ENCODE measurements at places on chromosomes 5 and 9.

DNA sequence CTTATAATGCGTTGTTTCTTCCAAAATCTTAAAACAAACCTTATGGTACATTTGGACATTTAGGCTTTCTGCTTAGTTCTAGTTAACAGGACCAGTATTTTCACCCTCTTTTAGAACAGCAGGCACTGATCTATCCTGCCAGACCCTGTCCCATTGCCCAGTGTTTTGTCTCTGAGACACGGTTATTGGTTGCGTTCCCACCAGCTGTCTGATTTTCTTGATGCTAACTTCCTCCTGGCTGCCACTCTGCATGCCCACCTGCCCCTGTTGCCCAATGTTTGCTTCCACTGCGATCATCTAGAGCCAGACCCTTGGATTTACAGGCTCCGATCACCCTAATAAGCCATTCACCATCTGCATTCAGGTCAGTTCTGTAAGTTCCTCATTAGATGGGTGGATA lies 506.0 kb upstream of the CDH6 start:
- DNase-seq: no peak

GRCh38 chr5:71832812-71833715 lies 114.0 kb downstream of the CARTPT start:
- no peak for DNase-seq

- DNase-seq: no peak
Observed at GRCh38 chr5:124544366-124545055, 201.9 kb downstream of the ZNF608 start.

DNA sequence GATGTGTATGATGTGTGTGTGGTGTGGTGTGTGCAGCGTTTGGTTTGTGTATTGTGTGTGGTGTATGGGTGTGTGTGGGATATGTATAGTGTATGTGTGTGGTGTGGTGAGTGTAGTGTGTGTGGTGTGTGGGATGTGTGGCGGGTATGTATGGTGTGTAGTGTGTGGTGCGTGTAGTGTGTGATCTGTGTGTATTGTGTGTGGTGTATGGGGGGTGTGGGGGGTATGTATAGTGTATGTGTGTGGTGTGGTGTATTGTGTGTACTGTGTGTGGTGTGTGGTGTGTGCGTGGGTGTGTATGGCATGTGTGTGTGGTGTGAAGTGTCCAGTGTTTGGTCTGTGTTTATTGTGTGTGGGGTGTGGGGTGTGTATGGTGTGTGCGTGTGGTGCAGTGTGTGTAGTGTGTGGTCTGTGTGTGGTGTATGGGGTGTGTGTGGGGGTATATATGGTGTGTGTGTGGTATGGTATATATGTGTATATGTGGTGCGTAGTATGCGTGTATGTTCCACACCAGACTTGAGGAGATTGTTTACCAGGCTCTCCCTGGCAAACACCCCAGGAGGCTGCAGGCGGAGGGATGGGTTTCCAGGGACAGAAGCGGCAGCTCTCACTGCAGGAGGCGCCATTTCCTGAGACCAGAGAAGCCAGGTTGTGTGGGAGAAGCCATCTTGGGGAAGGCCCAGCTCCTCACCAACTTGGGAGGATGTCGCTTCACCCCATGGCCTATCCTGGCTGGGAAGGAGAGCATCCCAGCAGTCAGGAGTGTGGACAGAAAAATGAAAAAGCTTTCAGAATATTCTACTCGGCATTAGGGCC lies 138.1 kb downstream of the NXNL2 start:
- DNase-seq: no peak

DNA sequence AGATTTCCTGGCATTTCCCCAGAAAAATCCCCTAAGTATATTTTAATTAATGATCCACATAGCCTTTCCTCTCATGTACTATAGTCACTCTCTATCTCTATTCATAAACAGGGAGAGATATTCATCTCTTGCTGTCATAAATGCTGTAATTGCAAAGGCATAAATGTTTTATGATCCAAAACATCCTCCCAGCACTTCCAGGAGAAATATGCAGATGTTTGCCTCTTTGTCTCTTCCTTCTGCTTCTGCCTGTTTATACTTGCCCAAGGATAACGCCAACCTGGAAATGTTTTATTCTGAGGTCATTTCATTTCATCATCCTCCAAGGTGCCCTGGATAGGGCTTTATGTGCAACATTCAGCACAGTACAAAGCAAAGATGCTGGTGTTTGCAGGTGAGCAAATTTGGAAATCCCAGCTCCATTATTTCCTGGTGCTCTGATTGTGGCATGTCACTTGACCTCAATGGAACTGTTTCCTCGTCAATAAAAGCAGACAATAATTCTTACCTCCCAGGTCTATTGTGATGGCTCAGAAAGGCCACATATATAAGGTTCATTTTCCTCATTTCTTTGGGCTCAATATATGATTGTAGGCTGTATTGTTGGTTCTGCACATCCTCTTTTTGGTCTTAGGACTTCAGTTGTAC lies 6.9 kb downstream of the TNFSF15 start:
- DNase-seq: no peak

DNA sequence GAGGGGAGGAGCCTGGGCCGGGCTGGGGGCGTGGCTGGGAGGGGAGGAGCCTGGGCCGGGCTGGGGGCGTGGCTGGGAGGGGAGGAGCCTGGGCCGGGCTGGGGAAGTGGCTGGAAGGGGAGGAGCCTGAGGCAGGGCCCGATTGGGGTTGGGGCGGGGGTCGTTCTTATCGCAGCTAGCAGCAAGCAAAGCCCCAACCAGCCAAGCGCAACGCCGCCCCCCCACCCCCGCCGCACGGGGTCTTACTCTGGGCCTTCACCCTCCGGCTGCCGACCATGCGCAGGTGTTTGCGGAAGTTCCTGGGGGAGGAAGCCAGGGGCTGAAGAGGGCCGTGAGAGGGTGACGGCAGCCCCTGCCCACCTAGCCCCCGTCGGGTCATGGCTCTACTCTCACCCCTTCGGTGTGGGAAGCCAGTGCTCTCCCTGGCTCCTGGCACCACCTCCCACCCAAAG lies 5.0 kb downstream of the NSMF start:
- peak; percentile 68 for DNase-seq

- DNase-seq: no peak
Observed at GRCh38 chr9:17775656-17776055, 196.8 kb downstream of the SH3GL2 start.

DNA sequence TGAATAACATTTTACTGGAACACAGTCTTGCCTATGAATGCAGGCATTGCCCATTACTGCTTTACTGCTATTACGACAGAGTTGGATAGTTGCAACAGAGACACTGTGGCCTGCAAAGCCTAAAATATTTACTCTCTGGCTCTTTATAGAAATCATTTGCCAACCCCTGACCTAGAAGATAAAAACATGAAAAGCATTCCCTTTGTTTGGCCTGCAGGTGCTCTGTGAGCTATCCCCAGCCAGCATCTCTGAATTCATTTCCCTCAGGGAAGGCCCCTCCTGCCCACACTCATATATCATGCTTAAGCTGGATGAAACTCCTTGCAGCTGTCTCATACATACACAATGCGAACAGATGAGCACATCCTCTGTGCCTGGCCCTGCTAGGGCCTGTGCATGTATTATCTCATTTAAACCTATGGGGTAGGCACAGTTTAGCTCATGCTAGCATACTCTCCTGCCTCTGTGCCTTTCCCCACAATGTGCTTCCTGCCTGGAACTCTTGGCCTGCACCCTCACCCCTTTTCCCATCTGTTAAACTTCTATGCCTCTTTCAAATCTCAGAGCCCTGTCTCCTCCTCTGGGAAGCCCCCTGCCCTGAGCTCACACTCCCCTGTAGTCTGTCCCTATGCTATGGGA lies 193.1 kb downstream of the PAX5 start:
- DNase-seq: no peak

DNA sequence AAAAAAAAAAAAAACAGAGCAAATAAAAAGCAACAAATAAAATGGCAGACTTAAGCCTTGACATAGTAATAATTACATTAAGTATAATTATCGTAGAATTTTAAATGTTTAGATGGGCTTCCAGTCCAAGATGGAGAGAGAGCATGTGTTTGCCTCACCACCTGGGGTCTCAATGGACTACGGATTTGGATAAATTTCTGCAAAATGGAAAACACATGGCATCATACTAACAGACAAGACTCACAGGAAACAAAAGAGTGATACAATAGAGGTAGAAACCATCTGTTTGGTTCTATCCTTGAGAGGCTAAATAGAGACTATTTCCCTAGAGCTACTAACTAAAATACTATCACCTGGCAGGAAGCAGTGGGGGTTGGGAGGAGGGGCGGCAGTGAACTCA lies 144.3 kb downstream of the MUSK start:
- DNase-seq: no peak

GRCh38 chr5:1394881-1395860 lies 50.1 kb downstream of the SLC6A3 start:
- DNase-seq: no peak

Data from right forelimb (tissue), 1 donor.